ENCODE measurements at places on chromosomes 1 and 21.

DNA sequence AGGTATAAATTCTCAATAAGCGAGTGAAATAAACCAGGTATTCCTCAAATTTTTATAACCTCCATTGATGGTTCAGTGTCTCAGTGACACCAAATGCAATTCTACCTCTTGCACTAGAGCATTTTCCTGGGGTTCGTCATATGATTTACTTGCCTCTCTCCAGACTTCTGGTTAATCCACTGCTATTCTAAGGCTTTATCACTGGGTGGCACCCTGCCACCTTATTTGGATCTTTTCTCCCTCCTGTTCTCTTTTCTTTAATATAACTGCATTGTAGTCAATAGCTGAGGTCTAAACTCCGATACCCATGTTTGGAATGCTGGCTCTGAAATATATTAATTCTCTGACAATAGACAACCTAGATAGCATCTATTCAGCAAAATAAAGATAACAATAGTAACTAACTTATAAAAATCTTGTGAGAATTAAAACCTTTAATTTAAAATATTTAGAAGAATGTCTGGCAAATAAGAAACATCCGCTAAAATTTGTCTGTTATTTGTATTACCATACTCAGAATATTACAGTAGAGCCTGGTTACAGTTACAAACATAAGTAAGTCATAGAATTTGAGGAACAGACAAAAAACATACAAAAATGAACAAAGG, 436.4 kb downstream of the PLA2G4A start:
- peak; percentile 85 for DNase-seq

- no peak for DNase-seq
These were observed 30.9 kb upstream of the NBL1 start for GRCh38 chr1:19613171-19613703.

DNA sequence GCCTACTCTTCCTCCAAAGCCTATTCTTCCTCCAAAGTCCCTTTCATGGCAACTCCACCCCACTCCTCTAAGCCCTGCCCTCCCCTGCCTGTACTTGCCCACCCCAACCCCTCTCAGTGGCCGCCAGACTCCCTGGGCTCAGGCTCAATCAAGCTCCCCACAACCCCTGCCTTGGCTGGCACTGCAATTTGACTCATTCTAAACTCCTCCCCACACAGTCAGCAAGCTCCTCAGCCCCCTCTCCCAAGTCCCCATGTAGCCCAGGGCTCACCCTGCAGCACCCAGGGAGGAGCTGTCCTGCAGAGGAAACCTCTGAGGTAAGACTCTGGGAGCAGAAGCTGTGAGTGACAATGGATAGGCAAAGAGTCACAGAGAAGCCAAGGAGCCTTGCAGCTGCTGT, 3.6 kb upstream of the VSIG8 start:
- DNase-seq = no peak

DNA sequence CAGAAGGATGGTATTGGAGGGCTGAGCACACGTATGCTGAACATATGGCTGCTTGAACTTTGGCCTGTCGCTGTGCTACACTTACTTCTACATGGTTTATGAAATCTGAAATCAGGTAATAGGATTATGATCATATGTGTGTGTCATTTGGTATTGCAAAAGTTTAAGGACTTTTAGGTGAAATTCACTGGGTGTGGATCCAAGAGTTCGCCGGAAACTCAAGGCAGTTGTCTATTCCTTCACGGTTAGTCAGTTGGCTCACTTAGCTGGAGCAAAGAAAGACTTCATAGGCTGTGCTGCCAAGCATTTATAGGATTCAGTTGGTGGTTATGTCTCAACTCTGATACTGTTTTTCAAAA, 927 bp downstream of the UAP1 start:
- DNase-seq = no peak

GRCh38 chr1:51750729-51751128, 127.8 kb downstream of the NRDC start:
- DNase-seq = no peak

DNA sequence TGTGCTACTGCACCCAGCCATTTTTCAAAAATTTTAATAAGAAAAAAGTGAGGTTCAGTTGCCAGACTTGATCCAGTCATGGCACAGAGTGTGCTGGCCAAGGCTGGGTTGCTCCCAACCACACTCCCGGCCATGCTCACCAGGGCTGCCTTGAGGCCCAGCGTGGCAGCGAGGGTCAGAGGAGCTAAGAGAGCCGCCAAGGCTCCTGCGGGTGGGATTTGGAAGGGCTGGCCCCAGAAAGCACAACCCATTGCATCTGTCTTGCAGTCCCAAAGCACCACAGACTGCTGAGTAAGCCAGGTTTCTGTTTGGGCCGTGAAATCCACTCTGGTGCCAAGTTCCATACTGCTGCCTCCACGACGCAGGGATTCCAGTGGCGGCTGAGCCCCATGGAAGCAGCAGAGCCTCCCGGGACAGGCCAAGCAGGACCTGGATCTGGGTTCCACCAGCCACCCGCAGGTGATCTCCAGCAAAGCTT, 22.6 kb downstream of the ZBTB17 start:
- DNase-seq = no peak

DNA sequence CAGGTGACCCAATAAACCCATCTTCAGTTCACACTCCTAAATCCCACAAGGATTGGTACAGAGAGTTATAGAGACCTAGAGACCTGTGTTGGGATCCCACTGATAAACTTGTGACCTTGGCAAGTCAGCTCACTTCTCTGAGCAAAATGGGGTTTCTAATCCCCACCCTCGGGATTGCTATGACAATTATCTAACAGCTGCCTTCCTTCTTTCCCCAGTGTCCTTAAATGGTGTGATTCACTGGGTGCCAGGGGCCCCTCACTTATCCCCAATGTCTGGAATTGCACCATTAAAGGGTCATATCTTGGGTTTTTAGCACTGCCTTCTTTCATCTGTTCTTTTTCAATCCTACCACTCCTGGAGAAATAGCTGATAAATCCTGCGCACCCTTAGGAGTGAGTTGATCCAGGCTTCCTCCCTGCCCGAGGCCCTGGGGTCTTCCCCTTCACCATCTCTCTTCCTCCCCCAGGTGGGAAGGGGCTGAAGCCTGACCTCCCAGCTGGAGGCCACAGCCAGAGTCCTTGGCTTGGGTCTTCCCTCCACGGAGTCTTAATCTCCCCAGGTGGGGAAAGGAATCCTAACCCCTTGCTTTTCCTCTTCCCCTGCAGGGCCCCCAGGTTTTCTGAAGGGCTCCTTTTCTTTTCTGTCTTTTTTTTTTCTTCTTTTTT, 39.7 kb downstream of the LACTBL1 start:
- no peak for DNase-seq

DNA sequence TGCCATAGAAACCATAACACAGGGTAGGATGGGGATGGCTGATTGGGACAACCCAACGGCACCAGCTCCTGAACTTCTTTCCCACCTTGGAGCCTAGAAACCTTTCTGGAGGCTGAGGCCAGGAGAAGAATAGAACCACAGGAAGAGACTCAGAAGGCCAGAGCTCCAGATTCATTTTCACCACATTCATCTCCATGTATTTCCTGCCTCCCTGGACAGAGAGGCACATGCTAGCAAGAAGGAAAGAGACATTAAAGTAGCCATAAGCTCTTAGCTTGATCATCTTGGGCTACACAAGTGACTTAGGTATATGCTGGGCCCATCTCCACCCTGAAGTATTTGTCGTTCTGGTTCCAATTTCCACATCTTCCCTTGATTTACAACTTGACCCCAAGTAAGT, 44.1 kb downstream of the PLXNA2 start:
- DNase-seq = no peak

DNA sequence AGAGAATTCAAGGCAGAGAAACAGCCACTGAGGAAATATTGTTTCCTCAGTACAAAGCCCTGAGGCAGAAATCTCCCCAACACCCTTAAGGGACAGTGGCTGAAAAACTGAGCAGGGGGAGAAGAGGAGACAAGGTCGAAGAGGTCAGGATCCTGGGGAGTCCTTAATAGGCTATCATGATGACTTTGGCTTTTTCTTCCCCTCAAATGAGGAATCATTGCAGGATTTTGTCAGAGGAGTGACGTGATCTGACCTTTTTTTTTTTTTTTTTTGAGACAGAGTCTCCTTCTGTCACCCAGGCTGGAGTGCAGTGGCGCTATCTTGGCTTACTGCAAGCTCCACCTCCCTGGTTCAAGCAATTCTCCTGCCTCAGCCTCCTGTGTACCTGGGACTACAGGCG, 10.2 kb downstream of the MAP7D1 start:
- no peak for DNase-seq

GRCh38 chr1:59229138-59229537, 67.8 kb upstream of the FGGY start:
- no peak for DNase-seq

DNA sequence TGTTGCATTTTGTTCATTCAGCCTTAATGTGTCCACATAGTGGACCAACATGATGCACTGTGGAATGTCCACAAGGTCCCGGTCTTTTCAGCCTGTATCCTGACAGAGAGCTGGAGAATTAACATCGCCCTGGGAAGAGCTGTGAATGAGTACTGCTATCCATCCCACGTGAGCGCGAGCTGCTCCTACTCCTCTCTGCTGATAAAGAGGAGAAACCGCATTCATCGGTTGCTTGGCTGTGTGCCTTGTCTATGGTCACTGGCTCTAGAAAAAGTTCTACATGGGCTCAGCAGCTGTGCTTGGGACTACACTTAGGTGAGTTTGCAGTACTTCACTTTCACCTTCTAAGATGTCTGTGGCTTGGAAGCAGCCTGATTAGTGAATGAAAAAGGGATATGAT, 31.1 kb upstream of the IGSF5 start:
- no peak for DNase-seq

DNA sequence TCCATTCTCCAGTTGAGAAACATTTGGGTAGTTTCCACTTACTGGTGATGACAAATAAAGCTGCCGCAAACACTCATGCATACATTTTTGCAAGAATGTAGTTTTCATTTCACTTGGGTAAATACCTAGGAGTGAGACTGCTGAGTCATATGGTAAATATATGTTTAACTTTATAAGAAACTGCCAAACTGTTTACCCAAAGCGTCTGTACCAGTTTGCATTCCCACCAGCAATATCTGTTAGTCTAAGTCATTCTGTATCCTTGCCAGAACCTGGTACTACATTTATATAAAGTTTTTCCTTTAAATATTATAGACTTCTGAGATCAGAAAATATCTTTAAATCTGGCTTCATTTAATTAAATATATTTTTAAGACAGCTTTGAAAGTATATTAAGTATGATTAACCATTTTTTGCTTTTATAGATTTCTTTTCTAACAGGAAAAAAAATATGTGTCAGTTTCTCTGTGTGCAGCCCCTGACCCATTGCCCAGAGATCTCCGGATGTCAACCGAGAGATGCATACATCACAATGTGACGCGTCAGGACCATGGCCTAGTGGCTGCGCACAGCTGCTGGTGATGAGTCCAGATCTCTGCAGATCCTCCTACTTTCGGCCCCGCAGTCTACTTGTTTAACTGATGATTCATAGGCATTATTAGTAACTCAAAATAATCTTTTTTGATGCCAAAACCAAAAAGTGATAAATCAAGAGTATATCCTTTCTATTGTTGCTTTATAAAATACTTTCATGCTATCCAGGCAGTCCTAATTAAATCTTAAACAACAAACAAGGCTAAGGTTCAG, 227.1 kb upstream of the MAP1LC3C start:
- DNase-seq = no peak

GRCh38 chr1:153599847-153600246, 13.1 kb downstream of the S100A16 start:
- no peak for DNase-seq

GRCh38 chr1:214920337-214920736, 162.2 kb upstream of the KCNK2 start:
- DNase-seq = no peak

DNA sequence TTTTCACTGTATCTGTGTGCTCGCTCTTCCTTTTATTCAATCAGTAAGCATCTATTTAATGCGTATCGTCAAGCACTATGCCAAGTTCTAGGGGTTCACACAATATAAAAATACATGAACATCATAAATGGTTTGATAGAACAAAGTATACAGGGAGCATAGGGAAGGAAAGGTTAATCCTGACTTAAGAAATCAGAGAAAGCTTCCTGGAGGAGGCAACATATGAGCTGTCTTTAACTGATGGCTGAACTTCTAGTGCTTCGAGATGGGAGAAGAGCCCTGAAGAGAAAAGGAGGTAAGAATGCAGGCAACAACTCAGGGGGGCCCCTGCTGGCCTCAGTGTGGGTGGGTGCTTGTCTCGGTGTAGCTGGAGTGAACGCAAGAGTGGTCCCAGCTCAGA, 63.6 kb upstream of the GALNT2 start:
- DNase-seq = no peak

GRCh38 chr1:244329591-244330317, 122.0 kb downstream of the ADSS2 start:
- no peak for DNase-seq

- no peak for DNase-seq
These were observed 548.9 kb downstream of the NUF2 start for GRCh38 chr1:163870666-163871065.

GRCh38 chr1:188706742-188707141, 1770.9 kb downstream of the BRINP3 start:
- DNase-seq = no peak

DNA sequence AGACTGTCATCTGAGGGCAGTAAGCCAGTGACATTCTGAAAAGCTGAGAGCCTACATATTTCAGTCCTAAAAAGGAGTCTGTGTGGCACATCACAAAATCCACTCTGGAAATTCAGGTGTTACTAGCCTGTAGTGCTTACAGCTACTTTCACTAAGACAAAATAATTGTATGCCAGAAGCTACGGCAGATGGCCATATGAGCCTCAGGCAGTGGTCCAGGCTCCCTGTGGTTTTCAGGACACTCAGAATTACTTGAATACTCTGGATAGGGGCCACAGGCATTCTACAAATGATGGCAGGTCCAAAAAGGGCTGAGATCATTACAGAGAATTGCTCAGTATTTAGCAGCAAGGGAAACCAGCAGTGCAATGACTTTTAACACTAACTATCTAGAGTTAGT, 527.1 kb downstream of the MRPL39 start:
- DNase-seq = no peak

DNA sequence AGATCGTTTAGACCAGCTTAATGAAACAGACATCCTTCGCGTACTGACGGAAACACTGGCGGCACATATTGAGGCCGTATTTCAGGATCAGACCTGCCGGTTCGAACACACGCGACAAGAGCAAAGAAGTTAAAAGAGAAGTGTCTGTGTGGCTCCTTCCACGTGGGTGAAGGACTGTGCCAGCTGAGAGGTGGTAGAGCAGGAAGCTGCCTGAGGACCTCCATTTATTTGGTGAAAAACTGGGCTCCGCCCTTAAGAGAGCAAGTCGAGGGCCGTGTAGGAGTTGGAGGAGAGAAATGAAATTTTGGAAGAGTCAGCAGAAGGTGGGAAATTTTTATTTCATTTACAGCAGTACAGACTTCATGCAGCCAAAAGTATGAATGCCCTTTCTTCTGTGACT, 38.8 kb upstream of the ADORA3 start:
- DNase-seq = no peak

DNA sequence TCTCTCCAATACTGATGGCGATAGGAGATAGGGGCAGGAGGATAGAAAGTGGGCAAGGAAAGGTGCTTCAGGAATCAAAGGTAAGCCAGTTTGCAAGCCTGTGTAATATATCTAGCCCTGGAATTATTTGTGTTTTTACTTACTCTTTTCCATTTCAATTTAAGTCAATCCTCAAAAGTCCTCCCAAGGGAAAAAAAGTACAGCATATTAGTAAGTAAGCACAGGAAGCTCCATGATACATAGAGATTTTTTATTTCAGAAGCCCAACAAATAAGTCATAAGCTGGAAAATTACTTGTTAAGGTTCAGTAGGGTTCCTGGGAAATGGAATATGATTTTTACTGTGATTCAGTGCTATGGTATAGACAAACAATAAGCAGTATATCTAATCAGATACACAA, 337.7 kb upstream of the DUSP10 start:
- no peak for DNase-seq

GRCh38 chr1:51675177-51675780, 58.4 kb downstream of the OSBPL9 start:
- no peak for DNase-seq

Measured in NCI-H1092 treated with DMSO at 0.1 percent for 48 hours (cell line).